ENCODE measurements at places on chromosomes 5 and 9.
A peak's percentile ranks its signal among the peaks of the same experiment; 100 is the strongest.

- peak; percentile 25 for DNase-seq
Observed at GRCh38 chr5:140672455-140673186, 755 bp downstream of the DND1 start.

DNA sequence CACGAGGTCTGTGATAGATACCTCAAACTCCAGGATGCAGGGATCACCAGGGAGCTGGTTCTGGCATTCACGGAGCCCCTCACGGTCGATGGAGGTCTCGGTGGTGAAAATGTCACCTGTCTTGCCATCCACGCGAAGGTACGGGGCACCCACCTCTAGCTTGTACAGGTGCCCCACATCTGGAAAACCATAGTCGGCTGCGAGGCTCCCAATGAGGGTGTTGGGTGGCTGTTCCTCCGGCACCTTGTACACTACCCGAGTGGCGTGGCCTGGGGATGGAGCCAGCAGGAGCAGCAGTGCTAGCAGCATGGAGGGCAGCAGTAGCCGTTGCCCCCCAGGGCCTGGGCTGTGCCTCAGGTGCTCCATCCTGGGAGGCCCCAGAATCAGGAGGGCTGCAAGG lies 9.2 kb downstream of the PCDH1 start:
- no peak for DNase-seq

- no peak for DNase-seq
Observed at GRCh38 chr9:85178474-85178873, 508.9 kb downstream of the NTRK2 start.

GRCh38 chr5:159681661-159682060 lies 234.6 kb upstream of the ADRA1B start:
- no peak for DNase-seq

GRCh38 chr5:77103457-77103856 lies 16.4 kb upstream of the ZBED3 start:
- DNase-seq: no peak
